HFF-Myc (cell line): ENCODE measurements at places on chromosomes 1 and 21.

GRCh38 chr1:91763252-91763651 is 122.7 kb downstream of the TGFBR3 start:
- no peak for DNase-seq

GRCh38 chr1:23836037-23836436 is 10.8 kb upstream of the HMGCL start:
- no peak for DNase-seq

- DNase-seq: no peak
Measured at GRCh38 chr1:209989525-209989924, 51.5 kb downstream of the SYT14 start.

GRCh38 chr1:23616292-23616824 is 57.1 kb upstream of the ID3 start:
- no peak for DNase-seq

GRCh38 chr1:156797212-156797871 is 19.3 kb downstream of the SH2D2A start:
- no peak for DNase-seq

GRCh38 chr1:7580923-7581753 is 190.0 kb upstream of the VAMP3 start:
- no peak for DNase-seq

GRCh38 chr1:116989835-116990234 is 11.7 kb upstream of the CD101 start:
- no peak for DNase-seq

GRCh38 chr1:22457345-22457744 is 5.7 kb downstream of the ZBTB40 start:
- no peak for DNase-seq

GRCh38 chr1:234990328-234990675 is 138.3 kb downstream of the TOMM20 start:
- DNase-seq: no peak

- DNase-seq: no peak
Measured at GRCh38 chr1:93694039-93694438, 12.4 kb upstream of the BCAR3 start.
